Stimulated activated CD4-positive, alpha-beta T cell treated with anti-CD3 and anti-CD28 coated beads, Interleukin-1b, Interleukin-23, amount 100 ng/mL, for 1 hour (primary cell): ENCODE measurements at places on chromosomes 3 and 15.

DNA sequence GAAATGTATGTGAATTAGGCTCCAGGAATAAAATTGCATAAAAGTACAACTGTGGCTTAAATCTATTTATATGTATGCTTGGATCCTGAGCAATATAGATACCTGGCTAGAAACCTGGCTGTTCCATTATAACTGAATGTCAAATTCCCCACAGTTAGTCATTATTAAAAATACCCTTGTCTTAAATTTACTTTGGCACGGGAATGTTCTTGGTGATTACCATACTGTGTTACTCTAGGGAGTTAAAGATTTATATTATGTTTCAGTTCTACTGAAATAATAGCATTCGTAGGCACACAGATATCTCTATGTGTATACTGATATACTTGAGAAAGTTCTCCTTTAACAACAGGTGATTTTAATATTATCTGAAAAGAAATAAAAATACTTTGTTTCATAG, 394.1 kb downstream of the PTPRG start:
- no peak for DNase-seq

DNA sequence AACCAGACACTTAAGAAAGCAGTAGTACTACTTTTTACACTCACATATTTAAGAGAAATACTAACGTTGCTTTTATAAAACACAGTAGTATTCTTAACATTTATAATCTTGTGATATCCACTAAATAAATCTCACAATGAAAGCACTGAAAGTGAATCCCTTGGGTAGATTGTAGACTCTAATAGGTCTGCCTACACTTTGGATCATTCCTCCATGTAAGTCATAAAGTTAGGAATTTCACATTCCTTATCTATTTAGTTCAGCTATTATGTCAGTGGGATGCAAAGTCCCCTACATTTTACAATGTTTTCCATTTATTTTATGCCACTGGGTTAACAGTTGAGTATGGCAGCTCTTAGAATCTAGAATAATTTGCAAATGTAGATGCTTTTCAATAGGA, 330.7 kb downstream of the LSAMP start:
- DNase-seq = no peak

DNA sequence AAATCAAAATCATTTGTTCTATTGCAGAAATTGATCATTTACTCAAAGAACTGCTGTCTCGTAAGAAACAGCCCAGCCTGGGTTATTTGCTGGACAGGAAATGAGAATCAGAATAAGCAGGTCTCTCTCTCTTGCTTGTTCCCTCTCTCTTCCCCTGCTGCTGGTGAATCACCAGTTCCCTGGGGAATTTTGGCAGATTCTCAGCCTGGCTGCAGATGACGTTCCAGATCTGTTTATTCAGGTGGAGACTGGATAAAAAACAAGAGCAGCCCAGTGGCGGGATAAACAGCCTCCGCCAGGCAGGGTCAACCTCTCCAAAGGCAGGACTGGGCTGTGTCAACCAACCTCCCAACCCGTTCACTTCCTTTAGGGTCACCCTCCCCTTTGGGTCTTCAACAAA, 72.1 kb downstream of the LRIG1 start:
- no peak for DNase-seq

DNA sequence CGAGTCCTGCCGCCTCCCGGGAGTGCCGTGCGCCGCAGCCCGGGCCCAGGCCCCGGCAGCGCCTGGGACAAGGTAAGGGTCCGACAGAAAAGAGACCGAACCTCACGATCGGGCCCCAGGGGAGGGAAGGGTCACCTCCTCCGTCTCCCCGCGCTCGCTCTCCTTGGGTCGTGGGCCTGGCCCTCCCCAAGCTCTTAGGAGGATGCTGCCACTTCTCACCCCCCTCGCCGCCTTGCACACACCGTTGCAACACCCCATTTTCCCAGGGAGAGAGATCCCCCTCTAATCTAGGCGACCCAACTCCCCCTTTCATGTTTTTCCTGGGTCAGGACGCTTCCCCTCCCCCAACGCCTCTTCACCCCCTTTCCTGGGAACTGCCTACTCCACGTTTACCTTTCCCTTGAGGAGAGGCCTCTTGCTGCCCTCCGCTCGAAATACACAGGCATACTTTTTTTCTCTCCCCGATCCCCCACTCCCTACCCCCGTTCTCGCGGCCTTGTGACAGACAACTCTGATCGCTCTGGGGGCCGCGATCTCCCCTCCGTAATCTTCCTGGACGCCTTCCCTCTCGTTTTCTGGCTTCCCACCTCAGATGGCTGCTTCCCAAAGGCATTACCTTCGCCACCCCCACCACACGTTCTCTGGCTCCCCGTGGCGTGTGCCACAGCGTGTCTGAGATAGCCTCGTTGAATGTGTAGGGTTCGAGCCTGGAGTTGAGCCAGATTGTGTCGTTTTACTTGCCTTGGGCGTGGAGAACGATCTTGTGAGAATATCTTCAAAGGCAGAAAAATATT, 688 bp downstream of the SETD5 start:
- no peak for DNase-seq

- no peak for DNase-seq
Observed at GRCh38 chr3:158532099-158532734, 38.8 kb upstream of the MLF1 start.

- DNase-seq = no peak
Observed at GRCh38 chr3:190239325-190239724, 82.9 kb downstream of the CLDN1 start.

GRCh38 chr3:94162700-94163099, 99.8 kb downstream of the NSUN3 start:
- no peak for DNase-seq

DNA sequence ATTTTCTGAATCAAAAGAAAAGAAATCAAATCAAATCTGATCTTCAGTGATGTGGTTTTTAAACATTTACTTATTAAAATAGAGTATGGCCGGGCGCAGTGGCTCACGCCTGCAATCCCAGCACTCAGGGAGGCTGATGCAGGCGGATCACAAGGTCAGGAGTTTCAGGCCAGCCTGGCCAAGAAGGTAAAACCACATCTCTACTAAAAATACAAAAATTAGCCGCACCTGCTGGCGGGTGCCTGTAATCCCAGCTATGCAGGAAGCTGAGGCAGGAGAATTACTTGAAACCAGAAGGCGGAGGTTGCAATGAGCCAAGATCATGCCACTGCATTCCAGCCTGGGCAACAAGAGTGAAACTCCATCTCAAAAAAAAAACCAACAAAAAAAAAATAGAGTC, 169.1 kb downstream of the ULK4 start:
- no peak for DNase-seq

GRCh38 chr3:481680-482079, 285.1 kb downstream of the CHL1 start:
- no peak for DNase-seq

DNA sequence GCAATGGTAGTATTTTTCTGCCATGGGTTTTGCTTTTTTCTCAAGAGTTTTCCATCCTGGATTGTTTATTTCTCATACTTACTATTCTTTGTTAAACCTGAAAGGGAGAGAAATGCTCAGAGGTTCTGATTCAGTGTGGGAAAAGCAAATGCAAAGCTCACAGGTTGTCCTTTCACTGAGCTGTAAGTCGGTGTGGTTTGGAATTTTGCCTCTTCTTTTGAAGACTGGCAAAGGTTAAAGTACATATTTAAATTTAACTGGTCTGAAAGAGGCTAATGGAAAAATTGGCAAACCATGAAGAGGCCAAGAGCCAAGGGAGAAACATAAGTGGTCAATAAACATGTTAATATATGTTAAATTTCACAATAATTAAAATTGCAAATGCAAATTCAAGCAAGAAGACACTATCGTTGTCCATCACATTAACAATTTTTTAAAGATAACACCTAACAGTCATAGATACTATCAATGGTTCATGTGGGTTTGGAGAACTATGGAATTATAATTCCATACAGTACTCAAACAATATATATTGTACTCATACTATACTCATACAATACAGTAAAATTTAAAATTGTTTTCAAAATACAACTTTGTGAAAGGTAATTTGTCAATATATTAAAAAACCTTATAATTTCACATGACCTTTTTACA, 246.8 kb upstream of the STT3B start:
- DNase-seq = no peak

DNA sequence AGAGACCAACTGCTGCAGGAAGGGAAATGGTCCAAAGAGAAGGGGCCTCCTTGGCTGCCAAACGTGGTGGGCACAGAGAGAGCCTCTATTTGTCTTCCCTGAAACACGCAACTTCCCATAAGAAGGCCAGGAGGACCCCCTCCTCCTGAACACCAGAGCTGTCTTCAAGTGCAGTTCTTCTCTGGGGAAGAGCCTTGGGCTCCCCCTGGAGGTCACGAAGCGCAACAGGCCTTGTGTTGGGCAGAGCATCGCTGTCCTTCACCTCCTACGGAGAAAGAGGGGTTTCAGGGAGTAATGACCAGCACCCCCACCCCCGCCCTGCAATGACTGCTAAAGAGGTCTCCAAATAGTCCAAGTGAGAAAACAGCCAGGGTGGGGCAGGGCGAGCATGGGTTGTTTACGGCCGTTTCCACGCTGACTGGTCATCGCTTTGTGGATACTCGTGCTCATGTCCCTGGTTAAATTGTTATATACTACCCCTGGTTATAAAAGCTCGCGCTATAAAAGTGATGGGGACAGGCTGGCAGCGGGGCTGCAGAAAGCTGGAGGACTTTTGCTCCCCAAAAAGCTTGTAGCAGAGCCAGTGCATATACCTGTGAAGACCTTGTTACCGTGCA, 397.5 kb upstream of the ATP10A start:
- DNase-seq = no peak

DNA sequence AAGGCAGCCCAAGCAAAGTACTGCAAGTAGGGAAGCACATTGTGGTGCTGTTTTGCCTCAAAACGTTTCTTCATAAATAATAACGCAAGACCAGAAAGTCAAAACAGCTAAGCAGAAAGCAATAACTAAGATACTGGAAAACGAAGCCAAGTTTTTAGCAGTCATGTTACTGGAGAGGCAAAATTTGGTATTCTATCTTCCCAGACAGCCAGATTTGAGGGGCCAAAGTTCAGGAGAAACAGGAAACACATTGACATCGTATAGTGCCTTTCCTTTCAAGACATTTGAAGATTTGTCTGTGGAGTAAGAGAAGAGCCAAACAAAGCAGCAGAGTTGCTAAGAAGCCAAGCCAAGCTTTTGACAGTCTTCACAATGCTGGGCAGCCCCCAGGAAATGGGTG, 843.6 kb upstream of the NECTIN3 start:
- no peak for DNase-seq

GRCh38 chr3:123769356-123769743, 114.8 kb downstream of the MYLK start:
- DNase-seq = no peak

DNA sequence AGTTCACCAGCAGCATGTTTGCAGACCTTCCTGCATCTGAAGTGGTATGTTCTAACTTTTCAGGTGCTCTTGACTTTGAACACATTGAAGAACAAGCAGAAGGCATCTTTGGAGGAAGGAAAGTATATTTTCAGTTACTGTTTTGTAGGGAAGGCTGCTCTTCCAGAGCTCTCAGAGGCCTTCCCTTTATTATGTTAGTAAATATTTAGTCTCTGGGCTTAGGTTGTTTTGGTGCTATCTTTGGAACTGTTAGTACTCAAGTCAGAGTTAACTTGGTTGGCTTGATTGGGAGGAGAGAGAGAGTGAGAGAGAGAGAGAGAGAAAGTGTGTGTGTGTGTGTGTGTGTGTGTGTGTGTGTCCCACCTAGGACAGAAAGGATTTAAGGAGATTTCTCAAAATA, 188.2 kb downstream of the ITPR1 start:
- no peak for DNase-seq

DNA sequence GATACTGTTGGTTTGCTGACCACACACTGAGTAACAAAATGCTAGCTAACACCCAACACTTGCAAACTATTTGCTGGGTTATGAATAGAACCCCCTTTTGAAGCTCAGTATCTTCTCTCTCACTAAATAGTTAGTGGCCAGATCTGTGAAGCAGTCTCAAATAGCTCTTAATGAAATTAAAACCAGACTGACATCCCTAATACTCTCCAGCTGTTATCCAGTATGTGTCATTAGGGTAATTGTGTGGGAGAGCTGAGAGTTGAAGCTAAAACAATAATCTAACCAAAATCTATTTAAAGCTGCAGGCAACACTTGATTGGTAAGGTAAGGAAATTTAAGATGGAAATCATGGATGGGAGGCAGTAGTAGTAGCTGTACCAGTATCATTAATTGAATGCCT, 110.4 kb upstream of the RORA start:
- DNase-seq = no peak

GRCh38 chr3:180283251-180283650, 246.5 kb upstream of the PEX5L start:
- no peak for DNase-seq

GRCh38 chr3:137204409-137204808, 246.6 kb downstream of the IL20RB start:
- no peak for DNase-seq

DNA sequence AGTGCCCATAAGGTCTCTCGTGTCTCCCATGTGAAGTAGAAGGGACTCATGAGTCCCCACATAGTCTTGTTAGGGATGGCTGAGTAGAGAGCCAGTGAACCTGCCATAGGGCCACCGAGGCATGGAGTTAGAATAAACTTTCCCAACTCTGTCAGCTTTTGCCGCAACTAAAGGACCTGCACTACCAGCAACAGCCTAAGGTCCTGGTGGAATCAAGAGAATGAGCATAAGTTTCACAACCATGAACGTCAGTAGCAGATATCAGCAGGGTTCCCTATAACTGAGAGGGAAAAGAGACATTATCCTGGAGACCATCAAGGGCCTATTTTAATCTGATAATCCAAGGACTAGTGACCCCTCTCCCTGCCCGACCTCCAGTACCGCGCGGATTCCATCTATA, 60.3 kb upstream of the FNDC3B start:
- DNase-seq = no peak

DNA sequence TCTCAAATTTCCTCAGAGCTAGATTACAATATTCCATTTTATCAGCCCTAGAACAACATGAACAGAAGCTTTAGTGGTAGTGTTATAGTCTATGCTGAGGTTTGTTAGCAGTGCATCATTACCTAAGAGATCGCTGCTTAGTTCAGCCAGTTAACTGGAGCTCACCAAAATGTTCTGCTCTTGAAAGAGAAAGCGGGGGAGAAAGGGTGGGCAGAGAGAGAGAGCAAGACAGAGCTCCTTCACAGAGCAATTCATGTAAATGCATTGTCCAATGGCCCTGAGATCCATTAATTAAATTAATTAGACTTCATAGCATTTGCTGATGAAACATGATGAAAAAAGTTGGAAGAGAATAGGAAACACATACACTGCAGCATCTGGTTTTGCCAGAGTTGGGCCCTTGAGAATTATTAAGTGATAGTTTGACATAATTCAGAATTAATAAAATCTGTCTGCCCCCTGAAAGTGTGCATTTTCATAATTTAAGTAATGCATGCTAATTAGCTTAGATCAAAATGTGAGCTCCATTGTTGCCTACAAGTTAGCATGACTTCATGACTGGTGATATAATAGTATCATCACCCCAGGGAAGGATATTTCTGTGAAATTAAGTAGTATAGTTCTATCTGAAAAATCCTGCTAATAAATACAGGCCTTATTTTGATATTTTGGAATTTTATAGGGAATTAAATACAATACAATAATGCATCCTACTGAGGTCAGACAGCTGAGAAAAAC, 86.9 kb upstream of the LYSMD4 start:
- DNase-seq = no peak

GRCh38 chr3:120424976-120425570, 25.7 kb downstream of the FSTL1 start:
- DNase-seq = no peak

- DNase-seq = no peak
Observed at GRCh38 chr15:89051875-89052274, 36.4 kb upstream of the ABHD2 start.

- DNase-seq = no peak
Observed at GRCh38 chr3:159236321-159236720, 434.5 kb downstream of the MFSD1 start.

- DNase-seq = no peak
Observed at GRCh38 chr3:133734305-133734704, 11.9 kb upstream of the TF start.

- no peak for DNase-seq
Observed at GRCh38 chr3:53226841-53227407, 28.9 kb downstream of the TKT start.
